Activated CD4-positive, CD25-positive, alpha-beta regulatory T cell (primary cell): ENCODE measurements at places on chromosomes 3 and 15.

DNA sequence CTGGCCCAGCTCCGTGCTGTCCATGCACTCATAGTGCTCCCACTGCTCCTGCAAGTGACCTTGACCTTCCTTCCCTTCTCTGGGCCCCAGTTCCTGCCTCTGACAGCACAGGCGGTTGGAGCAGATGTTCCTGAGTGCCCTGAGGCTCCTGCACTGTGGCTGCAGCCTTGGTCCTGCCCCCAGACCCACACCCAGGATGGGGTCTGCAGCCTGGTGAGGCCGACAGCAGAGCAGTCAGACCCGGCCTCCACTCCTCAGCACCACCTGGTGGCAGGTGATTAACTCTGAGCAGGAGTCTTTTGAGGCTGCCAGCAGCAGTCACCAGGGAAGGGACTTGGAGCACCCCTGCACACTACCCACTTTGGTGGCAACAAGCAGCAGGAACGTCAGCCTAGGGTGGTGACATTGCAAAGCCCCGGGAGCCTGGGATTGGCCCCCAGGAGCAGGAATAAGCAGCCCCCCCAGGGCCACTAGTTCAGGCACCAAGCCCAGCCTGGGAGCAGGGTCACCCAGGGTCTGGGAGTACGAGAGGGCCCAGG, 64.6 kb downstream of the CYP11A1 start:
- DNase-seq: no peak

- peak; percentile 2 for DNase-seq
Measured at GRCh38 chr3:158539414-158540014, 31.5 kb upstream of the MLF1 start.

DNA sequence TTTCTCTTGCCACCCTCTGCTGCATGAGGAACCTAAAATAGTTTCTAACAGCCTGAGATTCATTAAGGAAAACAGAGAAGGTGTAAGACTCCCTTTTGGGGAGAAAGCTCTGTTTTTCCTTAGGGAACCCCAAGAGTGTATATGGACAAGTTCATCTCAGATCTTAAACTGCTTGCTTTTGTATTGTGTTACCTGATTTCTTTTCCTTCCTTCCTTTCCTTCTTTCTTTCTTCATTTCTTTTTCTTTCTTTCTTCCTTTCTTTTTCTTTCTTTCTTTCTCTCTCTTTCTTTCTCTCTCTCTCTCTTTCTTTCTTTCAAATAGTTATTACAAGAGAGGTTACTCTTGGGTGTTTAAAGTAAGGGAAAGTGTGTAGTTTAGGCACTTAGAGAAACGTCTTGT, 5.3 kb upstream of the POC1A start:
- no peak for DNase-seq

DNA sequence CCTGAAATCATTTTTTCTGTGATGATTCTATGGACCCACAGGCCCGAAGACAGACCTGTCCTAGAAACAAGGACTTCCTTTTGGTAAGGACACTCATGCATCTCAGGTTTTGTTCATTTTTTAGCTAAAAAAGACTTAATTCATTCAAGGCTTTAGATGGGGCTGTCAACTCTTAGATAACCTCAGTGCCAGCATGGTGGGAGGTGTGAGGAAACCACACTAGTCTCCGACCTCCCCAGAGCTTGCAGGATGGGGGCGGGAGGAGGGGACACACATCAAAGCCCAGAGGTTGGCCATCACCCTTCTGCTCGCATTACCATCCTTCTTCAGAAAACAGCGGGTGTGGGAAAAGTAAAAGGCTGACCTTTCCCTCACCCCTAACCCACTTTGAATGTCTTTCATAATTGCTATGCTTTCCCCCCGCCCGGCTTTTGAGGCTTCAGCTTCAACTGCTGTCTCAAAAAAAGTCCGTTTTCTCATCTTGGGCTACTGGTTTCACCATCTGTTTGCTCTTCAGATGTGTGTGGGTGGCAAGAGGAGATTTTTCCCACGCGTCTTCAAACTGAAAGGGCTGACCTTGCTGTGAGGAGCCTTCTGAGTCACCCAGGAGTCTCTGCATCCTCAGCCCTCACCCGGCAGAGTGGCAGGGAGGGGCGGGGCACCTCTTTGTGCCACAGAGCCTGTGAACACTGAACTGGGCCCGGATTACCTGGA, 27.6 kb upstream of the CXCR6 start:
- peak; percentile 48 for DNase-seq

- no peak for DNase-seq
Measured at GRCh38 chr3:138127636-138128365, 4.4 kb downstream of the A4GNT start.

DNA sequence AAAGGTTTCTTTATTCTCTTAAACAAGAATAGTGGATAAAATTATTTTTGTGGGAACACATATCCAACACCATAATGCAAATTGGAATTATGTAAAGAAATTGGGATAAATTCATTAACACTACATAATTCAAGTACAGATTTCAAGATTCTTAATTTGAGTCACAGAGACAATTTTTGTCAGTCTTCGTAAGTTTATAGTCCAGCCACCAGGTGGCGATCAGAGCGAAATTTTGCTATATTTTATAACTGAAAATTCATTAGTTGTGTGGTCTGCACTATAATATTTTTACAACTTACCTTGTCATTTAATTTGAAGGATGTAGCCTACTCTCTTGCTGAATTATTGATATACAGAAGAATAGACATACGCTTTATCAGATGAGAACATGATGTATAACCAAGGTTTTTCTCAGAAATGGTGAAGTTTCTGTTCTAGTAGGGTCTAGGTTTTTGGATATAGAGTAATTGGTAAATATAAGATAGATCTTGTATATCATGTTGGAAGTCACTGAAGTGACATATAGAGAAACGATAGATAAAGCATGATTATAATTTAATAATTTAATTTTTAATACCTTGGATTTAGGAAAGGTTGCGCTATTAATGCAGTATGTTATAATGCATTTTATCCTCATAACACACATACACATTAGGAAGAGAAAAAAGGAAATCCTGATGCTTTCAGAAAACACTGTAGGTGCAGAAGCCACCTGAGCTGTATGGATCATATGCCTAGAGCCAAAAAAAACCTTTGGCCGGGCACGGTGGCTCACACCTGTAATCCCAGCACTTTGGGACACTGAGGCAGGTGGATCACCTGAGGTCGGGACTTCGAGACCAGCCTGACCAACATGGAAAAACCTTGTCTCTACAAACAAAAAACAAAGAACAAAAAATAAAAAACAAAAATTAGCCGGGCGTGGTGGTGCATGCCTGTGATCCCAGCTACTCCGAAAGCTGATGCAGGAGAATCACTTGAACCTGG, 31.7 kb downstream of the PLSCR4 start:
- DNase-seq: peak; percentile 24

DNA sequence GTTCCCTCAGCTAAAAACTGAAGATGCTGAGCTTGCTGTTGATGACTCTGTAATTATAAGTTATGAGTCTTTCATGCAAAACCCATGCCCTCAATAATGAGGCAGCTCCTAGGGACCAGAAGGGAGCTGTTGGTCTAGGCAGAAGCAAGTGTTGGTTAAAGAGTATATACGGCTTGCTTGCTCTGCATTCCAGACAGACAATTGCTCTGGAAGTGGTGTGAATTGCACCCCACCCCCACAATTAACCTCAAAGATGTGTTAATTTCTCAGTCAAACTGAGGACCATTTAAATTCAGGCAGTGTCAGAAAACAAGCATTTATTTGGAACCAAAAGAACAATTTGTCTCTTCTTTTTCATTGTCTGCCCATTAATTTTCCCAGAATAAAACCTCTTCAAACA, 163.5 kb upstream of the EOMES start:
- DNase-seq: no peak

- no peak for DNase-seq
Measured at GRCh38 chr3:191301017-191301416, 28.2 kb upstream of the CCDC50 start.

- no peak for DNase-seq
Measured at GRCh38 chr15:22808240-22808639, 21.8 kb downstream of the NIPA1 start.

- DNase-seq: no peak
Measured at GRCh38 chr15:100818927-100819326, 60.7 kb upstream of the ALDH1A3 start.

- DNase-seq: no peak
Measured at GRCh38 chr3:101193957-101194356, 126.4 kb downstream of the IMPG2 start.

GRCh38 chr3:188082031-188082430, 71.9 kb upstream of the LPP start:
- DNase-seq: no peak

DNA sequence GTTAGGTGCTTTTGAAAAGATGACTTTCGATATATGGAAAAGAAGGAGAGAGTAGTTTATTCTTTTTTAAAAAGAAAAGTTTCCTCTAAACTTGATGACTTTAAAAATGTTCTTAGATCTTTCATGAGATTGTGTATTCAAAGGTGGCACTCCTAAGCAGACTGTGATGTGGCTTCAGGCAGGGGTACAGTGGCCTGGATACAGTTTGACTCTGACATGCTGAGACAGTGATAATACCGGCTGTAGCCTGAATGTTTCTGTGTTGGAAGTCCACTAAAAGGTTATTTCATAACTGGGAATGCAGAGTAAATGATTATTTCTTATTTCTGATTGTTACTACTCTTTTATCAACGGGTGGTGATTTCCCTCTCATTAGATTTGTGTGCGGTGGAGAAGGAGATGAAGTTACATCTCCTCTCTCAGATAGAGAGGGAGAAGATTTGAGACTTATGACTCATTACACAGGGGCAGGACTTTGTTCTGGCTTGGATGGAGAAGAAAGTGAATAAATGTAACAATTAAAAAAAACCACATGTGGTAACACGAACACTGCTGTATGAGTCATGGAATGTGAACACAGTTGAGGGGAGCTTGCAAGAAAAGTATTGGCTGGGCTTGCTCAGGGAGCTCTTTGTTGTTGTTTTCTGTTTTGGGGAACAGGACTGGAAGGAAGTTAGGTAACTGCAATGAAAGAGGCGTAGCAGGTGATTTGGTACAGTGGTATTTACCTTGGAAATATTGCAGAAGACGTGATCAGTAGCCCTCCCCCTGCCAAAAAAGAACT, 21.6 kb downstream of the SPTSSB start:
- DNase-seq: no peak

DNA sequence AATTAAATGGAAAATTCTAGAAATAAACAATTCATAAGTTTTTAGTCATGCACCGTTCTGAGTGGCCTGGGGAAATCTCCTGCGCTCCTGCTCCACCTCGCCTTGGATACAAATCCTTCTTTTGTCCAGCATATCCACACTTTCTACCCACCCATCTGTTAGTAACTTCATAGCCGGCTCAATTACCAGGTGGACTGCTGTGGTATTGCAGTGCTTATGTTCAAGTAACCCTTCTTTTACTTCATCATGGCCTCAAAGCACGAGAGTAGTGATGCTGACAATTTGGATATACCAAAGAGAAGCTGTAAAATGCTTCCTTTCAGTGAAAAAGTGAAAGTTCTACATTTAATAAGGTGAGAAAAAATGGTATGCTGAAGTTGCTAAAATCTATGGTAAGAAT, 142.3 kb upstream of the CHL1 start:
- DNase-seq: no peak

- no peak for DNase-seq
Measured at GRCh38 chr3:184361932-184362667, 590 bp downstream of the POLR2H start.

DNA sequence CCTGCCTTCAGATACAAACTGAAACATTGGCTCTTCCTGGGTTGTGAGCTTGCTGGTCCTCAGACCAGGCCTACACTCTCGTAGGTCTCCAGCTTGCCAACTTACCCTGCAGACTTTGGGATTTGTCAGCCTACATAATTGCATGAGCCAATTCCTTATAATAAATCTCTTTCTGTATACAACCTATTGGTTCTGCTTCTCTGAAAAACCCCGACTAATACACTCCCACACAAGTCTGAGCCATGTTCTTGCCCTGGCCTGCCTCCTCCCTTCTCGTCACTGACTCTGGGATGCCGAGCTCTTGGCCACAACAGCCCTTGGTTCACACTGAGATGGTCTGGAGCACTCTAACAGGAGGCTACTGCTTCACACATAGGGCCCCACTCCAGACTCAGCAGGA, 9.5 kb downstream of the CYP19A1 start:
- DNase-seq: no peak

DNA sequence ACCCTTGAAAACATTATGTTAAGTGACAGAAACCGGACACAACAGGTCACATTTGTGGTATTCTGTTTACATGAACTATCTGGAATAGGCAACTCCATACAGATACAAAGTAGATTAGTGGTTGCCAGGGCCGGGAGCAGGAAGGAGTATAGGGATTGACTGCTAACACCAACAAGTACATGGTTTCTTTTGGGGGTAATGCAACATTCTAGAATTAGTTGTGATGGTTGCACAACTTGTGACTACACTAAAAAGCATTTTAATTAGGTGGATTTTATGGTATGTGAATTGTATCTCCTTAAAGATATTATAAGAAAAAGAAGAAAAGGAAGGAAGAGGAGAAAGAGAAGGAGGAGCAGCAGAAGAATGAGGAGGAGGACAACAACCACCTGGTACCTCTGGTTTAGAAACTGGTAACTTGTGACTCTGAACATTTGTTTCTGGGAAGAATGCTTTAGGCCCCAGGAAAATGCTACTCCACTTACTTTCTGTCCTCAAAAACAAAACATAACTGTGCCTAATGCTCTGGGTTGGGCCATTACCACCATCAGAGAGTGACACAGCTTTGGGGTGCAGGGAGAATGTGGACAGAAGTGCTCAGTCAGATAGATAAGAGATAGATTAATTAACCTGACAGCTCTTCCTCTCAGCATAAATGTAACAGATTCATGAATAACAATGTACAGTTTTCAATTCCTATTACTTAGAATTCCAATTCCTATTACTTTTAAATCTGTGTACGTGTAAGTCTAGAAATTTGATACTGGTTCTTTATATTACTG, 20.3 kb downstream of the SETMAR start:
- no peak for DNase-seq

DNA sequence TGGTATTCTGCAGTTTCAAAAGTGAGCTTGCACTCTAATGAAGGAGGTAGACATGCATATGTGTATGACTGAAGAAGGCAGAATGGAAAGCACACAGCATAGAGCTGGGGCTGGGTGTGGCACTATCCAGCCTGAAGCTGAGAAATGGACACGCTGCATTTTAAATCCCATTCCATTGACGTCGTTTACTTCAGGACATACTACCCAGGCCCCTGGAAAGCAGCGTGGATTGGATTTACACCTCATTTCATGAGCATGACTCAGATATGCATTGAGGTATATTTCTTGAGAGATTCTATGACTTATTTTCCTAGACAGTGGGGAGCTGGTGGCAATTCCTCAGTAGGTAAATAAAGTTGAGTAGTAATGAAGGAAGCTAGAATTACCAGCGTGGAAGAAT, 101.4 kb downstream of the ABI3BP start:
- DNase-seq: no peak
